NCI-H1092 treated with DMSO at 0.1 percent for 48 hours (cell line): ENCODE measurements at places on chromosomes 1 and 21.

DNA sequence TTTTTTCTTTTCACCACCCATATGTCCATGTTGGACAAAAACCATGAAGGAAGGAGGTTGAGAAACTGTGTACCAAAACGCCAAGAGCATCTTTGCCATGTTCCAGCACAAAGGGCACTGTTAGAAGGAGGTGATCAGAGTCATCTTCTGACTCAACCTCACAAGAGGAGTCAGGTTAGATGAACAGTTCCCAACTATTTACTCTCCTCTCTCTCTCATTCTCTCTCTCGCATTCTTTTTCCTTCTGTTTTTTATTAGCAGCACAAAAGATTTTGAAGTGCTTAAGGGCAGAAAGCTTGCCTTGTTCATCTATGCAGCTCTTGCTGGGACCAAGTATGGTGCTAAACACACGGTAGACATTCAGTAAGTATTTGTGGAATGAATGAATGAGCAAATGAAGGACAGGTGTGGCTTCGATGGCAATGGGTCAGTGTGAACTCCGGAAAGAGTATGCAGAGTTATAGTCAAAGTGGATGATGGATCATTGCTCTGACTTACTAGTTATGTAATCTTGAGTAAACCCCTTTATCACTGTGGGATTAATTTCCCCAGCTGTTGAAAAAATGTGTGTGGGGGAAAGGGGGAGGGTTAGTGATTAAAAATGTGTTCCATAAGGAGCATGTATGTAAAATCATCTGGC lies 33.9 kb downstream of the DDR2 start:
- DNase-seq, result no peak

- DNase-seq, result no peak
Measured at GRCh38 chr1:3480369-3480719, 25.9 kb downstream of the ARHGEF16 start.

GRCh38 chr1:20715406-20715805 lies 2.4 kb downstream of the KIF17 start:
- DNase-seq, result no peak

- DNase-seq, result no peak
Measured at GRCh38 chr1:98368995-98369394, 292.5 kb upstream of the SNX7 start.

DNA sequence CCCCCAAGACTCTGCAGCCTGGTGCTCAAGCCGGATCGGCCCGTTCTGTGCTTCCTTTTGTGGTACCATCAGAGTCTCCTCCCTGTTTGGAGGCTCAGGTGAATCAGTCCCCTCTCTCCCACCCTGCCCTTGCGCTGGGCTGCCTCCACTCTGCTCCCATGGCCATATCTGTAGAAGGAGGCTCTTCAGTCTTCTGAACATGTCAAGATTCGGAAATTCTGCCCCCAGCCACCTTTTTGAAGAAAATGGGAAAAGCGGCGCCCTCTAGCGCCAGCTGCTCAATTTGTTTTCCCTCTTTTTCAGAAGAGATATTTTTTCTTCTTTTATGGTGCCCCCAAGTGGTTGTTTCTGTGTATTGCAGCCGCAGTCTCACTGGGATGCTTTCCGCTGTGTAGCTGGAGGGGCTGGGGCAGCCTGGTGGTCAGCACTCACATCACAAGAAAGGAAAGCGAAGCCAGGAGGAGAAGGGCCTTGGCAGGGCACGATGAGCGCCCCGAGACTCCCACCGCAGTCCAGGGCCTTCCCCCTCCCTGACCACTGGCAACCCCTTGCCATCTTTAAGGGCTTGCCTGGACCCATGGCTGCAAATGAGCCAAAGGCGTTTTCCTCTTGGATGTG lies 58.4 kb upstream of the CACNA1E start:
- DNase-seq, result peak; percentile 89

GRCh38 chr1:20037877-20038276 lies 32.1 kb upstream of the PLA2G5 start:
- DNase-seq, result no peak

- no peak for DNase-seq
Measured at GRCh38 chr1:34529935-34530859, 224.7 kb upstream of the GJB5 start.

- no peak for DNase-seq
Measured at GRCh38 chr1:6409733-6410132, 10.0 kb downstream of the HES2 start.

DNA sequence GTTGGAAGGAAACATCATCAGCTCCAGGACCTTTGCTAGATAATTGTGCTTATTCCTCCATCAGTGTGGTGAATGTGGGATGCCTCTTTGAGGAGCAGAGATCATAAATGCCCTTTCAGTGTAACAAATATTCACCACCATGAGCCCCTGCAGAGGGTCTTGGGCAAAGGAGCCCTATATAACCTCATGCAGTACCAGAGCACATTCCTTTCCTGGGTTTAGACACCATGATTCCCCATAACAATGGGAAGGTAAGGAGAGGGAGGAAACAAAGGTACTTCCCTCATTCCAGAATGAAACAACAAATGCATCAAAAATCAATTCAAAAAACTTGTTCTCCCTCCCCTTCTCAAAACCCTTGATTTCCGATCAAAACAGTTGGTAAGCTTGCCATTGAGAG lies 103.4 kb upstream of the PROX1 start:
- no peak for DNase-seq

DNA sequence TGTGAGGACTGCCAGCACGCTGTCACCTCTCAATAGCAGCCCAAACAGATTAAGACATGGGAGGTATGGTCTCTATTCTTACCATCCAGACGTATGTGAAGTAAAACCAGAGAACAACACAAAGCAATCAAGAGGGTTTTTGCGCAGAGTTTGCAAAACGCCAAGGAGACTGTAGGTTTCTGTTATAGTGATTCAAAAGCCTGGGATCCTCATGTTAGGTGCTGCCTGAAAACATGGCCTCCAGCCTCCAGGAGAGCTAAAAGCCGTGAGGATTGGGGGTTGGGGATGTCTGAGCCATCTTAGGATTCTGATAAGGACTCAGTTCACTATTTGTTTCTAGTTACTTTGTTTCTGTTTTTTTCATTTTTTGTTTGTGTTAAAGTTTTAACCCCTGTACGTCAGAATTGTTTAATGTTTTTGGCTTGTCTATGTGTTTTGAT lies 4.2 kb upstream of the CCT8 start:
- DNase-seq, result peak; percentile 75

DNA sequence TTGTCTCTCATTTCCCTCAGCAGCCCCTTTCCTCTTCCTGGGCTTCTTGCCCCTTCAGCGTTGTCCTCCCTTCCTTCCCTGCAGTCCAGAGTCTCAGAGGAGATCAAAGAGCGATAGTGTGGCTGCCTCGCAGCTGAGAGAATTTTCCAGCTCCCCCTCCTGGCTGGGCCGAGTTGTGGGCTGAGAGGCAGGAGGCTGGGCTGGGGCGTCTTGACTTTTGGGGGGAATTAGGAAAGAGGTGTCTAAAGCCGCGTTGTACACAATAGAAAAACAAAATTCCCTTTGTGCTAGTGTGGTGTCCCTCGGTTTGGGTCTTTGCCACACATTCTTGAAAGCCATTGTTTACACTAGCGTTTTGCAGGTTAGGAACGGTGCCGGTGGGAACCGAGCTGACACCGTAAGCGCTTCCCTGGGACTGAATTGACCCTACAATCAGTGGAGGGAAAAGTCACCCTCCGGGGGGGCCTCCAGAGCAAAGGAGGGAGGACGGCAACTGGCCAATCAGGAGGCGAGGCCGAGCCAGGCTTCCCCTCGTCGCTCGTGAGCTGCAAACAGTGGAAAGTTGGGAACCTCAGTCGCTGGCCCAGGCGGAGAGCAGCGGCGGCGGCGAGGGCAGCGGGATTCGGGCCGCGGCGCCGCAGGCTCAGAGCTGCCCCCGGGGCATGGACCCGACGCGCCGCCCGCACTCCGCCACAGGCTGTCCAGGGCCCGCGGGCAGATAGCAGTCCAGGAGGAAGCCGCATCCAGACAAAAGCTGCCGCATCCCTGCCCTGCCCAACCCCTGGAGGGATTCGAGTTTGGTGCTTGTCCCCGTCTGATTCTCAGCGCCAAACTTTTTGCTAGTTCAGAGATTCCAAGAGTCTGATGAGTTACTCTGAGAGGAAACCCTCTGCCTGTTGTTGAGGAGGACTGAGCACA lies at the start of gene HMCN1:
Gene HMCN1, plus strand, starts transcription at position 574 of the 918 bp plus-strand sequence. CDS start 389 bp downstream, outside the sequence.
- peak; percentile 23 for DNase-seq

DNA sequence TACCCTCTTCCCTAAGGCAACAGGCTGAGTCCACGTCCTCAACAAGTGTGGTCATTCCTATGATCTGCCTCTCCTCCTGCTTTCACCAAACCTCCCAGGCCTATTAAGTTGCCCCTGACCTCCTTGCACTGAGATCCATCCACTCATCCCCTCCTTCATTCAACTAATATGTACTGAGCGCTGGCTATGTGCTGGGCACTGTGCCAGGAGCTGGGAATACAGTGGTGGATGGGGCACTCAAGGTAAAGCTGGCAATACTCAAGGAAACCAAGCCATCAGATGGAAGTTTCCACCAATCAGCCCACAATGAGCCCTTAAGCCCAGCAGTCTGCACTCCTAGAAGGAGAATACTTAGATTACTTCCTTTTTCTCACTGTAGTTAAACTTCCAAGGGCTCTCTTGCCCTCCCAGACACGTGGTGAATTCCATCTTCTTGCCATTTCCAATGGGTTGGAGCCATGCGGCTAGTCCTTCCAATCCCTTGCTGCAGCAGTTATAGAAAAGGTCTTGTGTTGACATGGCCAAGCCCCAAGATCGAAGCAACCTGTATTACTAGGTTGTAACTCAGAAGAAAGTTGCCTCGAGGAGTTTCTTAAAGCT lies 279.9 kb upstream of the RUNX1 start:
- DNase-seq, result peak; percentile 40

- DNase-seq, result no peak
Measured at GRCh38 chr1:242432491-242433095, 91.9 kb downstream of the PLD5 start.

DNA sequence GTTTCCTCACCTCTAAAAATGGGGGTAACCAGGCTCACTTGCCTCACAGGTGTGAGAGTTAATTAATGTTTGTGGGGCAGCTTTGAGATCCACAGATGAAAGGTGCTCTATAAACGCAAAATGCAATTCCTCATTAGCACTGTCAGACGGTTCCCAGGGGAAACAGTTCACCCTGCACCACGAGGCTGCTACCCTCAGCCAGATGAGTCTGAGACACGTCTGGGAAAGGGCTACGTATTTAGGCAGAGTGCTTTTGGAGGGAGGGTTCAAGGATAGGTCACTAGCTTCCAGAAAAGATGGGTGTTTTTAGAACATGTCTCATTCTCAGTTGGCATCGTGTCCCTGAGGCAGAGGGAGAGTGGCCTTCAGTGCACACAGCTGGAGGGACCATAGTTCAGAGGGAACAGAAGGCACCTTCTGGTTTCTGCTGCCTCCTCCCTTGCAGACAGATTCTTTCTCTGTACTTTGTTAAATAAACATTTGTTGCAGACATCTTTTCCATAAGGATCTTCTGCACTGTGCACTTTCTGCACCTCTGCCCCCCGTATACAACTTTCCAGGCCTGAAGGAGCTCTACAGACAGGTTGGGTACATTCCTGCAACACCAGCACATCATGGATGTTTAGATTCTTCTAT lies 139.9 kb downstream of the CLIC6 start:
- DNase-seq, result no peak

GRCh38 chr1:72516826-72517225 lies 234.5 kb upstream of the NEGR1 start:
- no peak for DNase-seq

DNA sequence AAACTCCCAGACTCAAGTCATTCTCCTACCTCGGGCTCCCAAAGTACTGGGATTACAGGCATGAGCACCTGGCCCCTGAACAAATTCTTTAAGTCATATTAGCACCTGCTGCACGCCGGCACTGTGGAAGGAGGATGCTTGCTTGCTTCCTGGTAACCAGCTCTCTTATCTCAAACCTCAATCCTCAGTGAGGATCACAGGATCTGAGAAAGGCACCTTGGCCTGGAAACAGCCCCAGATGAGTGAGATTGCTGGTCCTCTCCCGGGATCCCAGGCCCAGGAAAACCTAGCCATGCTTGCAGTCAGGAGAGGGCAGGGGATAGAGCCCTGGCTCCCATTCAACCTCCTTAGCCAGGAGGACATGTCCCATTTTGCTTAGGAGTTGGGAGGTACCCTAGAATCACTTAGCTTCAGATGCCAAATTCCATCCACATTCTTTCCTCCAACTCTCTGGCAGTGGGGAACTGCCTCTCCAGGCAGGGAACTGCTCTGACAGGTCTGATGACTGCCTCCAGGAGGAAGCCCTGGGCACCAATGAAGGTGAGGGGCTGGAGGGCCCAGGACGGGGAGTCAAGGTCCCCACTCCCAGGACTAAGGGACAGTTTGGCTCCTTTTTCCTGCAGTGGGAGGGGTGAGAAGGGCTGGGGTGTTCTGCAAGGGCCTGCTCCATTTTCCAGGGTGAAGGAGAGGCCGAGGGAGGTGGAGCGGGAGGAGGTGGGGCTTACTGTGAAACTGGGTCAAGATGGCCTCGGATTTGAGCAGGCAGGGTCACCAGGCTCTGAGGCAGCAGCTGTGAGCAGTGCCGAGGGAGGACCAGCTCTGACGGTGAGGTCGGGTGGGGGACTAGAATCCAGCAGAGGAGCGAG lies 9.5 kb downstream of the GPR37L1 start:
- no peak for DNase-seq

- DNase-seq, result peak; percentile 72
Measured at GRCh38 chr1:244964112-244964971, 100.0 kb upstream of the HNRNPU start.

DNA sequence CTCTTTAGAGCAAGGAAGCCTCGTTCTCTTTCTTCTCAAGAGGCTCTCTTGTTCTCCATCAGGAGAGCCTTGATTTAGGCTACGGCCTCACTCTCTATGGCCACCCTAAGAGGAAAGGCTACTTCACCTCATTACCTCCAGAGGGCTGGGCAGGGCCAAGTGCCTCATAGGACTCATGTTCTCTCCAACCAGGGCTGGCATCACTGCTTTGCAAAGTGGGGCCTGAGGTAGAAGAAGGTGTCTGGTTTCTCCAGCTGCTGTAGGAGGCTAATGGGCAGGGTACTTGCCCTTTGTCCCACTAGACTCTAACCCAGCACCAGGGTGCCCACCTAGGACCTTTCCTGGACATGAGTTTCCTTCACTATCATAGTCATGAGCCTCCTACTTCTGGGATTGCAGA lies 2.1 kb upstream of the ATXN7L2 start:
- DNase-seq, result no peak

- DNase-seq, result no peak
Measured at GRCh38 chr1:56003846-56004245, 575.5 kb downstream of the PLPP3 start.
